T follicular helper cell (primary cell): ENCODE measurements at places on chromosomes 3 and 15.

DNA sequence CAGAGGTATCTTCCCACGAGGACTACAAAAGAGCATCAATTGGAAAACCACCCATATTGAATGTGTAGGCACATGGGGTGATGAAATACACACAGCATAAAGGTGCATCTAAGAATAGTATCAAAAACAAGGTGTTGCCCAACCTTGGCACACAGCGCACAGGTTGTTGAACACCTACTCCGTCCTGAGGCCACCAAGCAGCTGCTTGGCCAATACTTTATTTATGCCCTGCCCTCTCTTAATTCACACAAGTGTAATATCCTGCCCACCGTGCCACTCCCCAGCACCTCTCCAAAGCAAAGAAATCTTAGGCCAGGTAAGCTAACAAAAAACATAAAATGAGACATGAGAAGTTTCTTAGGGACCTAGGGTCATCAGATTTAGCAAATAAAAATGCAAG lies 31.2 kb downstream of the WWTR1 start:
- DNase-seq: no peak

- no peak for DNase-seq
Observed at GRCh38 chr15:62545467-62546227, 380.6 kb upstream of the C2CD4B start.

DNA sequence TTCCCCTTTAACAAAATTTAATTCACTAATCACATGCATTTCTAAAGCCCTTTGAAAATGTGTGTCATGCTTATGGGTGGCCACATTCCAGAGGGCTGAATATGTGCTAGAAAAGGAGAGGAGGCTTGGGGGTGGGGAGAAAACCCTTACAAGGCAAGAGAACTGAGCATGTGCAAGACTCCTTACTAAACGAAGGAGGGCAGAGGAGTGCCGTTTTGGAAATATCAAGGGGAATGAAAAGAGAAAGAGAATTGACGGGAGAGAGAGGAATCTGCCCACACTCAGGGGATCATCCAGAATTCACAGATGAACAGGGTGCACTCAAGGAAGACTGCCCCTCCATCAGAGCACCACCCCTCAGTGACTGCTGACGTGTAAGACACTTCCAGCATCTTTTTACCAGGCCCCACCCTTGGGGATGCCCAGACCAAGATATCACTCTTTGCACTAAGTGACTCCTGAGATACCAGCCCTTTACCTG lies 37.9 kb upstream of the TSC22D2 start:
- DNase-seq: no peak

DNA sequence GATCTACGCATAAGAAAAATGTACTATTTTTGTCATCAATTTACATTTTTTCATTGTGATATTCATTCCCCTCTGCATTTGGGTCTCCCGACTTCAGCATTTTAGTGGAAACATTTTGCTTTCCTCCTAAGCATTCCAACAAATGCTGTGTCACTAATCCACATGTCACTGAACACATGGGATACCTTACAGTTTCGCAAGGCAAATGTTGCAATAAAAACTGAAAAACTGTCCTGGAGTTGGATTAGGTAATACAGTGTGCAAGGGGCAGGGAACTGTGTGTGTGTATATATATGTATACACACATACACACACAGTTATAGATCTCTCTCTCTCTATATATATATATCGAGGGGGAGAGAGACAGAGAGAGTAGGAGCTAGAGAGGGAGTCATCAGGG lies 632.2 kb downstream of the MAGI1 start:
- DNase-seq: no peak

DNA sequence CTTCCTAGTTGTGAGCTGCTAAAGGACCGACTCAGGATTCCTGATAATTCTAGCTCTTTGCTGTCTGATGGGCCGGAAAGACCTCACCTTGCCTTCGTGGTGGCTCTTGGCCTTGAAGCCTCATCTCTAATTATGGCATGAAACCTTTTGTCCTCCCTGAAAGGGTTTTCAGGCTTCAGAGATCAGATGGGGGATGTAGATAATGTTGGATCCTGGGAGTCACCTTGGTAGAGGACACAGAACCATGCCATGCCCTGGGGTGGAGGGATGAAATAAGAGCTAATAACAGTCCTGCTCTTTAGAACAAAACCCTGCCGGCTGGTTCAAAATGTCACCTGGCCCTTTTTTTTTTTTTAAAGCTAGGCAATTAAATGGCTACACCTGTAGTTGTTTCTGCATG lies 50.8 kb upstream of the SYN2 start:
- DNase-seq: no peak
